ENCODE measurements at places on chromosomes 12 and 14.

- DNase-seq: no peak
Measured at GRCh38 chr12:89840162-89840922, 131.7 kb upstream of the ATP2B1 start.

GRCh38 chr14:95370076-95370475, 50.4 kb upstream of the CLMN start:
- DNase-seq: peak; percentile 96

DNA sequence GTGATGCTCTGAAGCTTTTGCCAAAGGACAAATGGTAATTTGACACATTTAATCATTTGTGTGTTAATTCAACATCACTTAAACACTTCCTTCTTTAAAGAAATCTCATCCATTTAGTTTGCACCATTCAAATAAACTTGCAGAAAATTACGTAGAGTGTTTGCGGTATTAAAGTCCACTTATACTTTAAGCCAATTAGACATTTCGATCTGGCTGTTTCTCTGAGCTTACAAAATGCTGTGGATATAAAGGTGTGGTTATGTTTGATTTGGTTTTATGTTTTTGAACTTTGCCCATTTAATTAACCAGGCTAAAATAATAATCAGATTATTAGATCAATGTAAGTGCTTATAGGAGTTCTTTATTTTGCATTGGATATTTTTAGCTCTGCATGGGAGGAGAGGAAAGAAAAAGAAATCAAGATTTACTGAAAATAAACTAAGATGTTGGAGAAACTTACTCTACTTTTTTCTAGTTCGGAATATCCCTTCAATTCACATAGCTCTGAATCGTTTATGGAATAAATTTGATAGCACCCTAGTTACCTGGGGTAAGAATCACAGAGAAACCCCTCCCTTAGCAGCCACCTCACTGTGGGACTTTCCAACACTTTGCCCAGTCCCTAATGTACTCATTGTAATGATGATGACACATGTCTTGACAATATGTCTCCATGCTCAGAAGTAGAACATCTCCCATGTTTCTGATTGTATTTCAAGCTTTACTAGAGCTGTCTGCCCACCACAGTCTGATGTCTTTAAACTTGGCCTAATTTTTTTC, 268.0 kb downstream of the BTG1 start:
- no peak for DNase-seq

DNA sequence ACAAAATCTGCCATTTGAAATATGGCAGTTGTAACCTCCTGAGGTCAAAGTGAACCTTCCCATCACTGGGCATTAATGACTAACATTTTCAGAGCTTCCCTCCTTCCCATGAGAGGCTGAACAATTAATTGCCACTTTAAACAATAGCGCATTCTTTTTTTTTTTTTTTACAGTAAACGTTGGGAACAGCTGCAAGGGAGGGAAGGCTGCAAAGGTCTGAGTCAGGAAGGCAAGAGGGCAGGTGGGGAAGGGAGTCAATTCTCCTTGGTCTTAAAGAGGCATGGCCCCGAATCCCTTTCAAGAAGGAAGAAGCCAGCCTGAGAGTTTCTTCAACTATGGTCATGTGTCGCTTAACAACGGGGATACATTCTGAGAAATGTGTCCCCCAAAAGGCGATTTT, 41.0 kb upstream of the PLEKHG3 start:
- DNase-seq: peak; percentile 40

- DNase-seq: no peak
Measured at GRCh38 chr14:51622376-51622775, 29.3 kb upstream of the FRMD6 start.

- no peak for DNase-seq
Measured at GRCh38 chr12:83462419-83462818, 775.7 kb downstream of the TMTC2 start.

GRCh38 chr12:14833952-14834351, 9.4 kb downstream of the ART4 start:
- no peak for DNase-seq

DNA sequence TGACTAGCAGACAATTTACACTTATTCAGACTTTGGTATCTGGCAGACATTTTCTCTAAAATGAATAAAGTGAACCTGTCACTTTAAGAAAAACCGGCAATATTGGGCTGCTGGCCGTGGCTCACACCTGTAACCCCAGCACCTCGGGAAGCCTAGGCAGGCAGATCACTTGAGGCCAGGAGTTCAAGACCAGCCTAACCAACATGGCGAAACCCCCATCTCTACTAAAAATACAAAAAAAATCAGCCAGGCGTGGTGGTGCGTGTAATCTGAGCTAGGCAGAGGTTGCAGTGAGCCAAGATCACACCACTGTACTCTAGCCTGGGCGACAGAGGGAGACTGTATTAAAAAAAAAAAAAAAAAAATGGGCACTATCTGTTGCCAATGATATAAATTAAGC, 11.5 kb downstream of the DUSP16 start:
- DNase-seq: no peak

GRCh38 chr12:38949363-38949762, 44.0 kb upstream of the CPNE8 start:
- DNase-seq: no peak

DNA sequence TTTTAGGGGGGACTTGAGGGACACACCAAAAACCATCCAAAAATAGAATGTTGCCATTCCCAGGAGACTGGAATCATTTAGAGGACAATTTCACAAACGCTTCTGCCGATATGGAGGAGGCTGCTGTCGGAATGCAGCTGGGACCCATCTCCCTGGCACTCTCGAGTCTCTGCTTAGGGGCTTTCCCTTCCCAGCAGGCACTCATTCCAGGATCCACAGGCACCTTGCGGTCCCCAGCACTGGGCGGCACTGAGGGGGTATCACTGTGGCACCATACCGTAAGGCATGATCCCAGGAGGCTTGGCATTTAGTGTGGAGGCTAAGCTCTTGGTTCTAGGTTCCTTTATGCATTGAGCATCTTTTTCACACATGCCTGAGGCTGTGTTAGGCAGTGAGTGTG, 36.6 kb upstream of the LTBP2 start:
- no peak for DNase-seq

GRCh38 chr12:62605981-62606380, 139.4 kb downstream of the MON2 start:
- DNase-seq: no peak

DNA sequence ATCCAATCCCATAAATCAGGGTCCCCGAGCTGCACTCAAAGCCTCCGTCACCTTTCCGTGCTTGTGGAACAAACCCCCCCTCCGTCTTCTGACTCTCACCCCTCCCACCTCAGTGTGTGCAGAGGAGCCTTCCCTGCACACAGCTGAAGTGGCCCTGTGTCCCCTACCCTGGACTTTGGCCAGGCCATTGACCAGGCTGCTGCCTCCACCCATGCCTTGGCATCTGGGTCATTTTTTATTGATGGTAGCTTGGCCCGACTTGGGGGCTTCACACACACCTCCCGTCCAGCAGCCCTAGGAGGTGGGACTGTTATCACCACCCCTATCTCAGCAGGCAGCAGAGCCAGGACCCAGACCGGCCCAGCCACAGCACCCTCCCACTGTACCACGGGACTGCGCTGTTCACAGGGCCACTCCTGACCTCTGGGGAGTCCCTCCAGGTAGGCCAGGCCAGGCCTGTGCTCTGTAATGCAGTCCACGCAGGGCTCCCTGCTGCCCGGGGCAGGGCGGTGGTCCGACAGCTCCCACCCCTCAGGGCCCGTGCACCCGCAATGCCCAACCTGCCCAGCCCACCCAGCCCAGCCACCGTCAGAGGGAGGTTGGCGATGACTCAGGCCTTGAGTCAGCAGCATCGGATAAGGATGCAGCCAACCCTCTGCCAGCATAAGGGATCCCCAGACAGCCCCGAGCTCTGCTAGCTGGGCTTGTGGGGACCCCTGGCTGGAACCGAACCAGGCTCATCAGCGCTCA, 9.2 kb upstream of the INF2 start:
- no peak for DNase-seq

- DNase-seq: no peak
Measured at GRCh38 chr14:38185671-38186070, 22.0 kb upstream of the SSTR1 start.

DNA sequence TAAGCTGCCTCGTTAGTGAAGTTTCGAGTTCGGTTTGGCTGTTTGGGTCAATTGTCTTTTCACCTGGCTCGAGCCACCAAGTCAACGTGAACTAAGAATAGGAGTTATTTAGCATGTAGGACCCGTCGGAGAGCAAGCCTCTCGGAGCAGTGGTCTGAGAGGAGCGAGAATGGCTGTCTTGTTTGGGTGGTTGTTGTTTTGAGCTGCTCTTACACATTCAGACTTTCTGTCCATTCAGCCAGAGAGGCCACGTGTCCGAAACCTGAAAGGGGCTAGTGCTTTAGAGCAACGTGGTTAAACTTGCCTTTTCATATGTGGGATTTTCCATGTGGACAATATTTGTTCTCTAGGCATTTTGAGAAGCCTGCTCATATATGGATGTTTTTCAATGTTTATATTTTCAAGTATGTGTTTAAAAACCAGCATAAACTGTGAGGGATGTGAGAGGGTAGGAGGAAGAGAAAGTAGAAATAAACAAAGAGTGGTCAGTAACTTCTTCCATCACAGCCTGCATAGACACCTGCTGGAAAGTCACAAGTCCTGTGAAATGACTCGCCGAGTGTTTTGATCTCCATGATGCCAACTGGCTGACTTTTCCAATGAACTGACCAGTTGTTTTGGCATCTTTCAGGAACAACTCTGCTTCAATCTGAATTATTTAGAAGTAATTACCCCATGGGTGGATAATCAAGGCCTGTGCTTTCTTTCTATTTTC, 221.0 kb downstream of the ASCL1 start:
- DNase-seq: no peak

- no peak for DNase-seq
Measured at GRCh38 chr14:34299360-34299759, 162.7 kb downstream of the SPTSSA start.

DNA sequence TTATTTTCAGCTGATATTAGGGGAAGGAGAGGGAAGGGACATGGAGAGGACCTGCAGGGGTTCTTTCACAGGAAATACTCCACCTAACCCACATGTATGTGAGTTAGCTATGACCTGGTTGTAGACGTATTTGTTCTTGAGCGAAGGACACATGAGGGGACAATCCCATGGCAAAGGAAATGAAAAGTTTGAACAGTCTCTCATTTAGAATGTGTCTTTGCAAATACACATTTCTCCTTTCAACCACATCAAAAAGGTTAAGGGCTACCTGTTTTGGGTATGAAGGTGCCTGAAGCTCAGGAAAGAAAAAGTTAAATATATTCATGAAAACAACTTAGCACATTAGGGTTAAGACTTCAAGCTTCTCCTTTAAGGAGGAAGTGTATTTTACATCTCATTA, 7.4 kb downstream of the PYGL start:
- no peak for DNase-seq

GRCh38 chr12:5257763-5258495, 174.0 kb upstream of the NTF3 start:
- DNase-seq: no peak

GRCh38 chr12:30450226-30450625, 245.4 kb downstream of the IPO8 start:
- no peak for DNase-seq

- DNase-seq: no peak
Measured at GRCh38 chr12:88309546-88309945, 167.4 kb downstream of the TMTC3 start.

DNA sequence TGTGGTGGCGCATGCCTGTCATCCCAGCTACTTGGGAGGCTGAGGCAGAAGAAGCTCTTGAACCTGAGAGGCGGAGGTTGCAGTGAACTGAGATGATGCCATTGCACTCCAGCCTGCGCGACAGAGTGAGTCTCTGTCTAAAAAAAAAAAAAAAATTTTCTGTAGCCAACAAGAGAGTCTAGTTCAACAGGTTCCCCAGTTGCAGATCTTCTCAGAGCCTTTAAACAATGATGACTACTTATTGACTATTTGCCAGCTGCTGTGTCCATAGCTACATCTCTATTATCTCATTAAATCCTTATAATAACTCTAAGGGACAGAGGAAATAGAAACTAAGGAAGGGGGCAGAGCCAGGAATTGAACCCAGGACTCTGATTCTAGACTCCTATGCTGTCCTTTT, 15.2 kb upstream of the MYL2 start:
- DNase-seq: no peak

- no peak for DNase-seq
Measured at GRCh38 chr14:49250109-49250508, 336.1 kb downstream of the RPS29 start.

DNA sequence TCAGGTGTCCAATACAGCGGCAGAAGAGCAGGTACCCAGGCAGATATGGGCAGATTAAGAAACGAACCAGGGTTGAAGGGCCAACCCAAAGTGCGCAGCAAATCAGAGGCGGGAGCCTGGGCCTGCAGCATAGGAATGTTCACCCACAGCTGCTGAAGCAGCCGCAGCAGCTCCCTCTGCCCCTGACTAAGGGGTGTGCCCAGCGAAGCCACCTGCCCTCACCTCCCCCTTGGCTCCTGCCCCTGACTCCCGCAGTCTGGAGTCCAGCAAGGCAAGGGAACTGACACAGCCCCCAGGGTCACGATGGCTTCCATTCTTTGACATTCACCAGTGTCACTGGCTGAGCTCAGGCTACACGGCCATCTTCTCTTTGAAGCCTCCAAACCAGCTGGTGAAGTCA, 27.3 kb upstream of the ZFP36L1 start:
- DNase-seq: no peak

DNA sequence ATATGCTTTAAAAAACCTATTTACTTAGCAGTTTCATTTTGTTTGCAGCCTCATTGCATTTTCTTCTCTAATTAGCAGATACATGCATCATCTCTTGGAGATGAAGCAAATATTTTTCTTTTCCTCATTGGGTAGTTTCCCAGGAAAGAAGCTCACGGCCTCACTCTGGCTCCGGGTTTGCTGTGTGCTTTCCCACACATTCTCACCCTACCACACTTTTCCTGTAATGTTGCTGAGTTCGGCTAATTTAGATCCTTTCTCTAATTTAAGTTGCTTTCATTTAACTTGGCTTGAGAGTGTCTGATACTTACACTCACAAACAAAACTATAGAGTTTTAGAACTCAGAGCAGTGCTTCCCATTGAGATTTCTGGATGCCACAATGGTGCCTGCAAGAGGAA, 928.2 kb downstream of the NRXN3 start:
- DNase-seq: no peak

DNA sequence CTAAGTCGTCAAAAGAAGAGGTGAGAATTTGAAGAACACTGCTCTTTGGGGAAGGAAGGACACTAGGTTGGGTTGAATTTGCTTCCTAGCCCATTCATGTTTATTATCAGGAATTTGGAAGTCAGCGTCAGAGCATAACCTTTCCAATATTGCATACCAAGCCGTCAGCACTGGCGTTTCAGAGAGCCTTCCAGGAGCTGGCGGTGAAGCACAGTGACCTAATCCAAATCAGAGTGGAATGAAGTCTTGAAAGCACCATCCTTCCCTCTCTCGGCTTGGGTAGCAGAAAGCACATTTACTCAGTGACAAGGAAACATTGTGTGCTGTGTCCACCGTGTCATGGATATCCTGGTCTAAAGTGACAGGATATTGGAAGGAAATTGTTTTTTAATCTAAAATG, 240.3 kb upstream of the PELI2 start:
- no peak for DNase-seq

DNA sequence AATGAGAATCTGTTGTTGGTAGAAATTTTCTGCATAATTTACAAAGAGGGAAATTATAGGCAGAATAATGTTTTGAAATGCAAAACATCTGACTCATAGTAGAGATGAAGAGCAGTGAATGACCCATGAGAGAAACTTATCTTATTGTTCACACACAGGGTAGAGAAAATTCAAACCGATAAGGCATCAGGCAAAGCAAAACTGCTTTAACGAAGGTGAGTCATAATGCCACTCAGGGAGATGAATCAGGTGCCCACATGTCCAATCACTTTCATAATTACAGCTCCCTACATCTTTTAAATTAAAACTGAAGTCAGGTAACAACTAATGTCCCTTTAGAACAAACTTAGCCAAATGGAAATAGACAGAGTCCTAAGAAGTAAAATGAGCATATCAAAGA, 265.6 kb upstream of the GARIN6 start:
- DNase-seq: no peak
